ENCODE measurements at places on chromosomes 2 and 18. TPM values are rescaled to one million over a fixed set of nuclear protein-coding genes. Genes with fewer than 3 reads are reported as not detected.

DNA sequence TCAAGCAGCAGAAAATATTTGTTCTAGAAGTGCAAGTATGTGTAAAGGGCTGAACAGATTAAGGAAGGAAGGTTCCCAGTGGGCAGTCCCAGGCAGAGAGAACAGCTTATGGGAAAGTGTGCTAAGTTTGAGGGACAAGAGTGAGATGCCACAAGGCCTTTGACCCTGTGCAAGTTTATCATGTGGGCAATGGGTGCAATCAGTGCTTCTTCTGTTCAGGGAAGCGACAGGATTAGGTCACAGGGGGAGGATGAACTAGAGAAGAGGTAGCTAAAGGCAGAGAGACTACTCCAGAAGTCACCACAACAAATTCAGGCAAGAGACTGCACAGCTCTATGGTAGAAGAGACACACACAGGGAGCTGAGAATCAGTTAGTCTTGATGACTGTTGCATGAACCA, 44.3 kb downstream of the LPIN2 start:
- no peak for DNase-seq

Gene RDH14
- total RNA-seq, result 18.7 TPM

DNA sequence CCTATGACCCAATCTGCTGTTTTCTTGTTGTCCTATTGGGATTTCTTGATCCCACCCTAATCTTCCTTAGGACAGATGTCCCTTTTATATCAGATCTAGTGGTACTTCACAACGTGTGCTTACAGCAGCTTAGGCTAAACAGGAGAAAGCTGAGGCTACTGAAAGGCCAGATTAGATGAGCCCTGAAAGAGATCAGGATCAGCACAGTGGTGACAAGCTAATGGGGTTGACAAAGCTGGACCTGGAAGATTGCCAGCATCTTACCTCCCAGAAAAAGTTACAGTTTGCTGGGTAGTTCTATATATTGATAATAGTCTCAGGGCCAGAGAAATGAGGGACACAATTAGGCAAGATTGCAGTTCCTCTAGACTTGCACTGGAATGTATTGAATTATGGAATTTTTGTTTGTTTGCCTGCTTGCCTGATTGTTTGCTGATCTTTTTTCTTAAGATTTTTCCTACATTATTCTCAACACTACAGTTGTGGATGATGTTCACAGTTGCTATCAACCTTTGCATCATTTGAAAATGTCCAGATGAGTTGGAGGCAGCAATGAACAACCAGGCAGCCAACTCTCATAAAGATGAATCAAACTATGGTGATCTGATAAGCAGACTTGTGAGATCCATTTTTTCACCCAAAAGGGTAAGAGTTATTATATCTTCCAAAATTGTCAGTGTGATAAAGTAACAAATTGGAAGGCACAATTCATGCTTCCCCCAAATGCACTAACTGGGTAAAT, 49.1 kb upstream of the PIK3C3 start:
- DNase-seq, result no peak

Gene STARD6
- total RNA-seq, result not detected

GRCh38 chr2:176112375-176113302, 3.9 kb upstream of the HOXD10 start:
- no peak for DNase-seq

Gene PLB1
- 0.26 TPM for total RNA-seq

DNA sequence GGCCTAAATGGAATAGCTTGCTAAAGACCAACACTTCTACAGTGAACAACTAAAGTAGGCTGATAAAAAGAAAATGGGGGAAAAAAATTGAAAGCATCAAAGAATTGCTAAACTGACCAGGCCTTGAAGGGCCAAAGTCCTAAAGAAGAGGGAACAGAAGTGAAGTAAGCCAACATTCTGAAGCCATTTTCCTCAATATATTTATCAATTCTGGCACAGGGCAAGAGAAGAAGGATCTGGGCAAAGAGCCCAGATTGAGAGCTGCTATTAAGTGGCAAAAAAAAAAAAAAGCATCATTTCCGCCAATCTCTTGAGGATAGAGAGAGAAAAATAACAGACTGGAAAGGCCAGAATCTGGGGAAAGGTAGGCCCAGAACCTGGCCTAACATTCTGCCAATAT, 25.7 kb downstream of the FANCL start:
- no peak for DNase-seq

Gene TRABD2A
- total RNA-seq, result 3.1 TPM

Gene ZC3H6
- total RNA-seq, result 0.50 TPM

Gene LINC00305
- total RNA-seq, result not detected

Gene CNGA3
- not detected for total RNA-seq

Gene LRRC30
- not detected for total RNA-seq

Gene KLF7
- 0.03 TPM for total RNA-seq

DNA sequence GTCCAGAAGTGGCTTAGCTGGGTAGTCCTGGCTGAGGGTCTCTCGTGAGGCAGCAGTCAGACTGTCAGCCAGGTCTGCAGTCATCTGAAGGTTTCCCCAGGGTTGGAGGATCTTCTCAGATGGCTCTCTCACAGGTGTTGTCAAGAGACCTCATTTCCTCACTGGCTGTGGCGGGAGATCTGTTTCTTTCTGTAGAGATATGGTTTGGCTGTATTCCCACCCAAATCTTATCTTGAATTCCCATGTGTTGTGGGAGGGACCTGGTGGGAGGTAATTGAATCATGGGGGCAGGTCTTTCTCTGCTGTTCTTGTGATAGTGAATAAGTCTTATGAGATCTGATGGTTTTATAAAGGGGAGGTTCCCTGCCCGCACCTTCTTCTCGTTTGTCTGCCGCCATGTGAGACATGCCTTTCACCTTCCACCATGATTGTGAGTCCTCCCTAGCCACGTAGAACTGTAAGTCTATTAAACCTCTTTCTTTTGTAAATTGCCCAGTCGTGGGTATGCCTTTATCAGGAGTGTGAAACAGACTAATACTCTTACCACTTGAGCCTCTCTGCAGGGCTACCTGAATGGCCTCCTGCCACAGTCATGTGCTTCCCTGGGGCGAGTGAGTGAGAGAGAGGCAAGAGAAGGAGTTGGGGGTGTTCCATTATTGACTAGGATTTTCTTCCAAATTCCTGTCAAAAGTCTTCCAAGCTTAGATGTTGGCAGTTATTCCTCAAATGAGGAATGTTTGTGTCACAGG, 23.6 kb downstream of the MALT1 start:
- DNase-seq, result no peak

GRCh38 chr18:37483221-37483971, 82.2 kb downstream of the CELF4 start:
- peak; percentile 5 for DNase-seq

Gene C2orf49
- total RNA-seq, result 7.7 TPM

GRCh38 chr2:126655500-126656430, at the start of gene GYPC:
Gene GYPC (plus strand): TSS chr2:126656158. CDS start chr2:126656264, 106 bp downstream.
- DNase-seq, result no peak

GRCh38 chr18:56999823-57000222, 147.1 kb upstream of the BOD1L2 start:
- DNase-seq, result no peak

GRCh38 chr2:25369439-25369838, 27.7 kb upstream of the DNMT3A start:
- DNase-seq, result no peak

GRCh38 chr2:128594651-128594910, 275.9 kb upstream of the HS6ST1 start:
- DNase-seq, result no peak

DNA sequence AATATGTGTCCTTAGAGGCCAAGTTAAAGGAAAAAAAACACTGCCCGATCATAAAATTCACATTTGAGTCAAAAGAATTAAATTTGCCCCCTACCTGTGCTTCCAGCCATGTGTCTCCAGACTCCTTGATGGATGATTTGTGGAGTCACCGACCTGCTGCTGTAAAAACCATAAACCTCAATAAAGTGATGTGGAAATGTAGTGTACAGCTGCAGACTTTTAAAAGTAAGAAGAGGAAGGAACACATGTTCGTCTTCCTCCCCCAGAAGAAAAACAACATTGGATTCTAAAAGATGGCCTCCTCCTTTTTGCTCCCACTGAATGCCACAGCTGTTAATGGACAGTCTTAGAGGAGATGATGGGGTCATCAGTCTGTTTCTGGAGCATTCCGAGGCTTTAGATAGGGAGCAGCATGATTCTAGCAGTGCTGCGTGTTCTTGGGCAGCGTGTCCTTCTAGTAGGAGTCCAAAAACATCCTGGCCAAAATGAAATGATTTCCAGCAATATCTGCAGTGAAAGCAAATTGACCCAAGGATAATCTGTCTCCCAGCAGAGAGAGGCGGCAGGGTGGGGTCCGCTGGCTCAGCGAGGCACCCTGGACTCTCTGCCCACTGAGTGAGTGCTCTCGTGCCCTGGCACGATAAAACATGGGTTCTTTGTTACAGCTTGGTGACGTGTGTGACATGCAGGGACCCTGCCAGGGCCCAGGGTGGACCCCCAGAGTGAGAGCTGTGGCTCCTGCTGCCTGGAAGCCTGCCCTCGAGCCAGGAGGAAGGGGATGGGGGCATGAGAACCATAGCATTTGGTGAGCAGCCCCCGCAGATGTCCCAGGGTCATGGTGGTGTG, 196.1 kb downstream of the FAM210A start:
- no peak for DNase-seq

DNA sequence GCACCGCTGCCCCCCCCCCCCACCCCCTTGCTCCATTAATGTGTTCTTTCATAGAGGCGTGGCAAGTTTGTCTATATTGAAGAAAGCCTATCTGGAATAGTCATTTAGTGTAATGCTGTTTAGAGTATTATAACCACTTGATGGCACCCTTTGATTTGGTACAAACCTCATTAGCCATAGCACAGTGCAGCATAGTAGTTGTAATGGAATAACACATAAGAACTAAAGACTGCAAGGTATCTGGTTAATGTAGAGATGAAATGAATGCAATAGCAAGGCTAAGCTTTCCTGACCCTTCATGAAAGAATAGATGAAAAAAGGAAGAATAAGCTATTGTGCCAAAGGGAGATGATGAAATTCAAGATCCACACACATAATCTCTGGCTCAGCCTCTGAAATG, 81.9 kb downstream of the EHBP1 start:
- peak; percentile 71 for DNase-seq

- DNase-seq, result no peak
Observed at GRCh38 chr2:119013671-119014070, 71.7 kb downstream of the MARCO start.

DNA sequence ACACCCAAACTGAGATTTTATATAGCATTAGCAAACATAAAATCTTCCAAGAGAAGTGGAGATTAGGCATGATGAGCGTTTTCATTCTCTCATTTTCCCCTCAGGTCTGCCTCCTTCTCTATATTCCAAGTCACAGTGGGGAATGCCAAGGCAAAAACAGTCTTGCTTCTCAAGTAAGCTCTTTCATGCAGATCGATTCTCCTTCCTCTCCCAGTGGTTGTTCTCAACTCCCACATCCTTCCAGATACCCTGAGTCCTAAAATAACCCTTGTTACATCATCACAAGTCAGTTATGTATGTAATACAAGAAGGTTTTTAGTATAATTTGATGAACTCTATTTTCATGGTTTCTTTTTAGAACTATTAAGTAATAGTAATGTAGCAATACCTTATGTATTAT, 150.6 kb downstream of the TXNL1 start:
- no peak for DNase-seq

Gene NR4A2
- 4.1 TPM for total RNA-seq
